ENCODE measurements at places on chromosomes 6 and 20.
A peak's percentile ranks its signal among the peaks of the same experiment; 100 is the strongest.

GRCh38 chr20:60352596-60352995 lies 394.4 kb downstream of the CDH26 start:
- peak; percentile 70 for DNase-seq

DNA sequence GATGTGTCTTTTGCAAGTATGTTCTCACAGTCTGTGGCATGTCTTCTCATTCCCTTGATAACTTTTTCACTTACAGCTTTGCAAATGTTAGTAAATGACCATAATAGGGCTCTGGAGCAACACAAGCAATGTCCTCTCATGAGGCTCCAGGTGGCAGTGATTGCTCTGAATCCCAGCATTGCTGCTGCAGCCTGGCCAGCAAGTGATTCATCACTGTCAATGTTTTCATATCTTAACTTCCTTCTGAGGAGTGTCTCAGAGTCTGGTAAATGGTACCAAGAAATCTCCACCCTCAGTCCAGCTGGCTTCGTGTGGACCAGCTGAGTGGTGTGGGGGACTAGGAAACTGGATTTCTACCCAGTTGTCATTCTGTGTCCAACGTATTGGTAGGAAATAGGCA lies 139.6 kb downstream of the MYLK4 start:
- no peak for DNase-seq

DNA sequence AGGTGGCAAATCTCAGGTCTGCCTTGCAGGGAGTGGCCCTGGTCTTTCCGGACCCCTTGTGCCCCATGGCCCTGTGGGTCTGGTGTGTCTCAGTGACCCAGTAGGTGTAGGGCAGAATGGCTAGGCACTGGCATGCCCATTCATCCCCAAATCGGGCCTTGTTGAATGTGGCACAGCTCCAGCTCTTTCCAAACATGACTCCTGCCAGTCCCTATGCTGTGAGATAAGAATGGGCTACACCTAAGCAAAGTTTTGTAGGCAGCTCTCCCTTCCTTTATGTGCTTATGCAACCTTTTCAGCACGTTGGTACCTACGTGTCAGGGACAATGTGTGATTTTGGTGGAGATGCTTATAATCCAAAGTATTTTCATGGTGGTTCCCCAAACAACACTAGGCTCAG lies 33.9 kb downstream of the FOXO3 start:
- no peak for DNase-seq

DNA sequence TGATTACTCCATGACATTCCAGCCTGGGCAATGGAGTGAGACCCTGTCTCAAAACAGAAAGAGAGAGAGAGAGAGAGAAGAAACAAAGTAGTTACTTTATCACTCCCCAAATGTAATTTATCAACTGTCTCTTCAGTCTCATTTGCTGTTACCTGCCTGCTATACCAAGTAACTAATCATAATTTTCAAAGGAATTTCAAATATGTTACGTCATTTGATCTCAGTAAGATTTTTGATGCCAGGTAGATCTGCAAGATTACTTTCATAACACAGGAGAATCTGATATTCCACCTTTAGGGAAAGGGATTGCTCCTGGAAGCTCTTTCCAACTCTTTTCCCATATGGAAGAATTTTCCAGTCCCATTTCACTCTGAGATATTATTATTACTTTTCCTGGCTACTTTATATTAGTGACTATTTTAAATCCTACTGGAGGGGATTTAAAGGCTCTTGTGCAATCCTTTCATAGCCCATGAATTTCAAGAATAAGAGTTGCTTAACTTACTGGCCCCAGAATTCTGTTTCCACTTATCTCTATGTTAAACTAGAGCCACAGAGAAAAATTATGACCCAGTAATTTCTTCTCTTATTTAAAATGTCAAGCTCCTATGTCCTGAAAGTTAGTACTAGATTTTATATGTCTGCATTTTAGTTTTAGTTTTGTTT lies 390.2 kb upstream of the FLRT3 start:
- no peak for DNase-seq

GRCh38 chr6:31795616-31796298 lies at the start of gene VARS1:
TSS of gene VARS1 (minus strand) at chr6:31795752. CDS start at chr6:31795217, 535 bp downstream.
- peak; percentile 86 for DNase-seq

DNA sequence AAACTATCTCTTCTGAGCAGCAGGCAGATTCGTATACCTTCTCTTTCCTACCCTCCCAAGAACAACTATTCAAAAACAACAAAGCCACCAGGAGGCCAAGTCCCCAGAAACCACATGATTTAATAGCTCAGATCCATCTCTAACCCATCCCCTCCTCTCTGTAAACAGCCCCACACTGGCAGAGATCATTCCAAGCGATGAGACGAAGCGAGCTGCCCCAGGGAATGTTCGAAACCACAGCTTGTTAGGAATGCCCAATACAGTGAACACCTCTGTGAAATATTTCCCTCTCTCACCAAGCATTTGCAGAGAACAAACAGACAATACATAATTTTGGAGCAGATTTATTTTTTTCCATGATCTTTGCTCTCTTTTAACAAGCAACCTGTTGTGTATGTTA lies 231.8 kb downstream of the SOD2 start:
- no peak for DNase-seq

DNA sequence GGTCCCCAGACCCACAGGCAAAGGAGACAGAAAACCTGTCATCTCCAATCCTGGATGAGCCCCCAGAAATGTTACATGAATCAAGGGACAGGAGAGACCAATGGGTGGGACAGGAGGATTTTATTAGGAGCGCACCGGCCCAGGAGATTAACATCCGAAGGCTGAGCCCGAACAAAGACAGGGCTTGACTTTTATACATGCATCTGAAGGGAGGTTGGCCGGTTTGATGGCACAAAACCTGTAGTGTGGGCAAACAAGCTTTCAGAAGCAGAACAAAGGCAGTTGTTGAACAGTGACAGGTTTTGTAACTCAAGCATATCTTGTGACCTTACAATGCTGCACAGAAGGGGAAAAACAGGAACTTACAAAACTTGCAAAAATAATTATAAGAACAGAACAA lies 83.9 kb upstream of the GPR6 start:
- DNase-seq: no peak

GRCh38 chr20:36847009-36847709 lies 28.8 kb upstream of the TLDC2 start:
- DNase-seq: peak; percentile 91

GRCh38 chr20:57124366-57124765 lies 142.1 kb downstream of the BMP7 start:
- DNase-seq: peak; percentile 37

GRCh38 chr20:41428285-41428684 lies 61.7 kb upstream of the EMILIN3 start:
- DNase-seq: no peak

DNA sequence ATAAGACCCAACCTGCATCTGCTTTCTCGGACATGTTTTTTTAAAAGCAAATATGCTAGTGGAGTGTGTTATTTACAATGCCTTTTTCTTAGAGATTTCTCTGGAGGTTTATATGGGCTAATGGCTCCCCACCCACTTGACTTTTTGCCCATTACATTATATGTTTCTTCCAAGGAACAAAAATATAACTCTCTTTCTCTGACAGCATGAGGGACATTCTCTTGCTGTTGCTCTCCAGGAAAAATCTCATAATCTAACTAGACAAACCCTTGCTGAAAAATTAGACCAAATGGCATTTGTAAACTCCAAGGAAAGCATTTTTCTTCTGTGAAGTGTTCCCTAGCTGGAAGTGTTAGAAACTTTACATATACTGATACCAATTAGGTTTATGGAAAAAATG lies 213.7 kb downstream of the PRL start:
- no peak for DNase-seq

DNA sequence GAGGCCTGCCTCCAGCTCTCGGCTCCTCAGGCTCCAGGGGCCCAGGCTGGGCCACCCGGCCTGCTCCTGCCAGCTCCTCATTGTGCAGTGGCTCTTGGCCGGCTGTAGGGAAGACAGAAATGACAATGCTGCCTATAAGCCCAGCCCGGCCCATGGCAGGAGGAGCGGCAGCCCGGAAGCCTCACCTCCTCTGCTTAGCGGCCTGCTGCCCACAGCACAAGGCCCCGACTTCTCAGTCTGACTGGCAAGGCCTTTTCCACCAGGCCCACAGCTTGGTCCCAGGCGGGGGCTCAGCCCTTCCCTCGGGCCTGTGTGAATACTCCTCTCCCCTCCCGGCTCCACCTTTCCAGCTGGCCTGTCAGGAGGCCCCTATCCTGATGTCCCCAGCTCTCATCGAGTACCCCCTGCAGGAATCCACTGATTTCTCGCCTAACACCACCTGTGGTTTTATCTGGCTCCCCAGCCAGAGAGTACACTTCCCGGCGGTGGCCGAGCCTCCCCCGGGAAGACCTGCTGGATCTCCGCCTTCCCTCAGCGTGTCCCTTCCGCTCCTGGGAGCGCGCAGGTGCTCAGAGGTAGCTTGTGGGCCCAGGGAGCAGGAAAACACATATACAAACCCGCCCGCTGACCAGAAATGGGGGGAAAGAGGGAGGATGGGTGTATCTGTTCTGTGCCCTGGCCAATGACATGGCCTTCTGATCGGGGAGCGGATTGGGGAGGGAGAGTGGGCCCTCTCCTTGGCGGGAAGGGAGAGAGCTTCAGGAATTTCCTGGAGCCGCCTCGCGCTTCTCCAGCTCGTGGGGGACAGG lies 963 bp downstream of the DDRGK1 start:
- DNase-seq: peak; percentile 50

GRCh38 chr6:106730264-106730663 lies 100.9 kb downstream of the QRSL1 start:
- no peak for DNase-seq

GRCh38 chr6:138088326-138088762 lies 18.9 kb downstream of the PERP start:
- no peak for DNase-seq

DNA sequence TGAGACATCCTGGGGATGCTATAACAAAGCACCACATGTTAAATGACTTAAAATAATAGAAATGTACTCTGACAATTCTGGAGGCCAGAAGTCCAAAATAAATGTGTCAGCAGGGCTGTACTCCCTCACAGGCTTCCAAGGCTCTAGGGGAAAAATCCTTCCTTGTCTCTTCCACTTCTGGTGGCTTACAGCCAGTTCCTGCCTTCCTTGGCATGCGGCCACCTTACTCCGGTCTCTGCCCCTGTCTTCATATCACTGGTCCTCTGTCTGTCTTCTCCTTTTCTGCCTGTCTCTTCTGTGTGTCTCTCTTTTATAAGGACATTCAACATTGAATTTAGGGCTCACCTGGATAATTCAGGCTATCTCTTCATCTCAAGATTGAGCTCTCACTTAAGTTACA lies 155.3 kb upstream of the SYNCRIP start:
- peak; percentile 36 for DNase-seq

DNA sequence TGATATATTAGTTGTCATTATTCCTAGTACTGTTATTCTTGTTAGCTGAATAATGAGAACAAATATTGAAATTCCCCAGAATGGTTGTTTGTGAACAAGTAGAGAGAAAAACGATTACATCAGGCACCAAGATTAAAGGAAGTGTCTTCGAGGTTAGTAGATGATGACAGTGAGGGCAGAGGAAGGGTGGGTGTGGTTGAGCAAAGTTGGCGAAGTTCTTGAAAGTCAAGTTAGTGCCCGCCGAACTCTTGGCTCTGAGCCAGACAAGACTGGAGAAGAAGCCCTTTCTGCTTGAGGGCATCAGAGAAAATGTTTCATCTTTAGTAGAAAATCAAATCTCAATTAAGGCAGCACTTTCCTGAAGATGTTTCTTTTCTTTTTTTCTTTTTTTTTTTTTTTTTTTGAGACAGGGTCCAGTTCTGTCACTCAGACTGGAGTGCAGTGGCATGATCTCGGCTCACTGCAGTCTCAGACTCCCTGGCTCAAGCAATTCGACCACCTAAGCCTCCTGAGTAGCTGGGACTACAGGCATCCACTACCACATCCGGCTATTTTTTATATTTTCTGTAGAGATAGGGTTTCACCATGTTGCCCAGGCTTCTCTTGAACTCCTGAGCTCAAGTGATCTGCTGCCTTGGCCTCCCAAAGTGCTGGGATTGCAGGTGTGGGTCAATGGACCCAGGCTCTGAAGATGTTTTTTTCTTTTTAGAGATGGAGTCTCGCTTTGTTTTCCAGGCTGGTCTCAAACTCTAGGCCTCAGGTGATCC lies 77.1 kb downstream of the SGK1 start:
- DNase-seq: no peak

DNA sequence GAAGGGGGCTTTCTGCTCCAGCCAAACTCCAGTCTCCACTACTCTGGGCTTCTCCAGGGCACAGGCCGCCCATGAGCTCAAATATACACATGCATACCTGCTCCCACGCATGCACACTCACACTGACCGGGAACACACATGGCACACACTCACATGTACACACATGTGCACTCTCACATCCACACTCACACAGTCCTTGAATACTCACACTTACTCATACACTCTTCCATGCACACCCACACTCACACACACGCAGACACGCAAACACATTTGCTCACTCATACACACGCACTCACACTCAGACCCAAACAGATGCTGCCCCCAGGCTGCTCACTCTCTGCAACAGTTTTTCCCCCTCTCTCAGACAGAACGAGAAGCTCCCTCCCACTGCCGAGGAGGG lies 7.0 kb downstream of the GDAP1L1 start:
- DNase-seq: no peak

DNA sequence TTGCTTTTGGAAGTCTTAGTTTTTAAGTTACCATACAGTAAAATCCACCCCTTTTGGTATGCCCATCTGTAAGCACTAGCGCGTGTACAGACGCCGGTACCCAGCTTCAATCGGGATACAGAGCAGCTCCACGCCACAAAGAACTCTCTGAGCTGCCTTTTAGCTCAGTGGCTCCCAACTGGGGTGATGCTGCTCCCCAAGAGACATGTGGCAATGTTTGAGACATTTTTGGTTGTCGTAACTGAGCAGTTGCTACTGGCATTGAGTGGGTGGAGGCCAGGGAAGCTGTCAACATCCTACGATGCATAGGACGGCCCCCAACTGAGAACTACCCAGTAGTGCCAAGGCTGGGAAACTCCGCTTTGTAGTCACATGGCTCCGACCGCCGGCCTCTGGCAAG lies 73.3 kb downstream of the BMP7 start:
- DNase-seq: no peak

DNA sequence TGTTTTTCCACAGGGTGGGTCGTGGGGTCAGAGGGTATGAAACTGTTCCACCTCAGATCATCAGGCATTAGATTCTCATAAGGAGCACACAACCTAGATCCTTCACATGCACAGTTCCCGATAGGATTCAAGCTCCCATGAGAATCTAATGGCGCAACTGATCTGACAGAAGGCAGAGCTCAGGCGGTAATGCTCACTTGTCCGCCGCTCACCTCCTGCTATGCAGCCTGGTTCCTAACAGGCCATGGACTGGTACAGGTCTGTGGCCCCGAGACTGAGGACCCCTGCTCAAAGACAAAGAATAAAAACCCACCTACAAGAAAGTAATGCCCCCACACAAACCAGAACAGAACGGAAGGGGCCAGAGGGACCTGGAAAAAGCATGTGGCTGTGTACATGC lies 76.1 kb upstream of the SNX9 start:
- no peak for DNase-seq

GRCh38 chr6:143059663-143060353 lies 881 bp upstream of the AIG1 start:
- peak; percentile 28 for DNase-seq

DNA sequence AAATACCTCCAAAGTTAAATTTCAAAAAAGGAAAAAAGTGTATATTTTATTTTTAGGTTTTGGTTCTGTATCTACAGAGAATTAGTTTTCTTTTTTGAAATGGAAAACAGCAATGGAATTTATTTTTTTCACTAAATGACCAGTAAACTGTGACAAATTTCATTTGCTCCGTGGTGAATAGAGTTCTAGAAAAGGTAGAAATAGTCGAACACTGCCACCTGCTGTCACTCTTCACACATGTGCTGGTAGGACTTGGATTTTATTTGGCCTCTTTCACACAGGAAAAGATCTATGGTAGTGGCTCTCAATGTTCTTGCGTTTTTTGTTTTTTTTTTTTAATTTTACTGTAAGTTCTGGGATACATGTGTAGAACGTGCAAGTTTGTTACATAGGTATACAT lies 312.5 kb downstream of the EYA4 start:
- DNase-seq: peak; percentile 45
